Thoracic aorta (tissue), 2 donors: ENCODE measurements at places on chromosomes 2 and 18. TPM values are rescaled to one million over a fixed set of nuclear protein-coding genes. Genes with fewer than 3 reads are reported as not detected.

The TUBA3E gene
- not detected for total RNA-seq

DNA sequence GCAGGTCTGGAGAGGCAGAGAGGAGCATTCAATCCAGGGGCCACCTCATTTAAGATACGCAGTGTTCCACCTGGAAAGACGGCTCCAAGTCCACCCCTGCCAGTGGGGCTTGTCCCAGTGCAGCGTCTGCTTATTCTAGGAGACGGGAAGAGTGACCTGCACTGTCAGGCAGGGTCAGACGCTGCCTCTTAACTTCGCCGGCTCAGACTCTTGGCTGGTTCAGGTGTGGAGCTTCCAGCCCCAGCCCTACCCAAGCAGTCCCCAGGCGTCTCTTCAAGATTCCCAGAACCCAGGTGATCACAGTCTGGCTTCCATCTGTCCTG is 208.5 kb downstream of the TFCP2L1 start:
- DNase-seq: no peak

The COL6A3 gene
- total RNA-seq: 118 TPM

GRCh38 chr2:7377916-7378569 is 460.8 kb downstream of the RNF144A start:
- DNase-seq: no peak

GRCh38 chr2:14756122-14756541 is 123.6 kb downstream of the LRATD1 start:
- no peak for DNase-seq

GRCh38 chr2:120303177-120303576 is 42.8 kb upstream of the INHBB start:
- no peak for DNase-seq

The POLR1A gene
- total RNA-seq: 19.0 TPM

The MAP3K19 gene
- not detected for total RNA-seq

The CKAP2L gene
- total RNA-seq: not detected

GRCh38 chr2:49687918-49688317 is 533.6 kb upstream of the FSHR start:
- no peak for DNase-seq

DNA sequence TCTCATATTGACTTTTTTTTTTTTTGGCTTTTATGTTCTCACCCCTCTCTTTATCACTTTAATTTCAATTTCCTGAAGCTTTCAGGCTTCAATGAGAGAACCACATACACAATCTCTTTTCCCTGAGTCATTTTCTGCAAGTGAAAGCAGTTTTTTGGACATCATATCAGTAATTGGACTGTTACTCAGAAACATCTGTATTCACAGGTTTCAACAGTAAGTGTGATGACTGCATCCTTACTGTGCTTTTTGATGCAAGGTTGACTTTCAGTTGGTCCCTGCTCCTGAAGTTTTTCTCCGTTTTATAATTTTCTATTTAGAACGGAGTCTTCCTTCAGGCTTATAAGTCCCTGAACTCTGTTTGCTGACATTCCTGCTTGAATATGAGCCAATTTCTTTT is 70.5 kb upstream of the CCBE1 start:
- no peak for DNase-seq

The PKDCC gene
- total RNA-seq: 225 TPM

The AGXT gene
- not detected for total RNA-seq

DNA sequence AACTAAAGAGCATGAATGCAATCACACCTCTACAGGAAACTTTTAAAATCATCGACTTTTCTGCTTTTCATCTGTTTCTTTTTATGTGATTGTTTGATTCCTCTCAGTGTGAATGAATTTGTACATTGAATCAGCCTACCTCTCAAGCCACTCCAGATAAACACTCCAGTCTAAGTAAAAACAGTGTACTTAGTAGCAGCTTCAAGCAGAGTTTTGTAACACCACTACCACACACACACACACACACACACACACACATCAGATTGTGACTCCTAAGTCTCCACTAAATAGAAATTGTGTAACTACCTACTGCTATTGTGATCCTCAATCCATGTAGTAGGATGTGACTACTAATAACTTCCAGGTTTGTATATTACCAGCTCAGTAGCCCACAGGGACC is 65.3 kb upstream of the EPB41L5 start:
- no peak for DNase-seq

GRCh38 chr2:222703886-222704285 is 32.4 kb downstream of the MOGAT1 start:
- no peak for DNase-seq

GRCh38 chr2:43088143-43089073 is 138.0 kb downstream of the ZFP36L2 start:
- DNase-seq: no peak

DNA sequence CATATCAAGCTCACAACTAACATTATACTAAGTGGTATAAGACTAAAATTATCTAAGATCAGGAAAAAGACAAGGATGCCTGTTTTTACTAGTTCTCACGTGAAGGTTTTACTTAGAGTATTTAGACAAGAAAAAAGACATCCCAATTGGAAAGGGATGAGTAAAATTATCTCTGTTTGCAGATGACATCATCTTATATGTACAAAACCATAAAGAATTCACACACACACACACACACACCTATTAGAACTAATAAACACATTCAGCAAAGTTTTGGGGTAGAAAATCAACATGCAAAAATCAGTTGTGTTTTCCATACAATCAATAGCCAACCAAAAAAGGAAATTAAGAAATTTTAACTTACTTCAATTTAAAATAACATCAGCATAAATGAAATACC is 35.9 kb upstream of the RGPD4 start:
- no peak for DNase-seq
